Activated CD8-positive, alpha-beta memory T cell treated with anti-CD3 and anti-CD28 coated beads, Interleukin-2, amount 10 ng/mL, durations not matched to agents 7 days and 5 days (primary cell): ENCODE measurements at places on chromosomes 11 and 22. TPM values are rescaled to one million over a fixed set of nuclear protein-coding genes. Genes with fewer than 3 reads are reported as not detected.

GRCh38 chr11:15558513-15559181 lies 443.9 kb downstream of the INSC start:
- no peak for DNase-seq

DNA sequence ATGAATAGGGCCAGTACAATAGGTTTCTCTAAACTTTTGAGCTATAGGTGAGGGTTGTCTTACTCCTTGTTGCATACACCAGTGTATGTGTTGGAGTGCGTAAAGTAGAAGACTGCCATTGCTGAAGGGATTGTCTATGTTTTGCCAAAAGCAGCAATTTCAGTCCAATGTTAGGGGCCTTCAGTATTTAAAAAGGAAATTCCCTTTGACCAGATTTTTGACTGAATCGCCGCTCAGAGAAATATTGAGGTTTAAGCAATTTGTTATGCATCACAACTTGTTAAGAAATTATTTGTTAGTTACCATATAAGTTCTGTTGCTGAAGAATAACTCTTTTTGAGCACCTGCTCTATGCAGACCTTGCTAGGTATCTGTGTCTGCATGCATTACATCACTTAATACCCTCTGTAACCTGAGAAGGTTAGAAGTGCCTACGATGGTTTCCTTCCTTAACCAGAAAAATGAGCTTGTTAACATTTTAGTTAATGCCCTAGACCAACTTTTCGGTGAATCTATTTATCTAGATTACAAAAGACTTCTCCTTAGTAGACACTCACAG lies 33.9 kb downstream of the MMP20 start:
- DNase-seq = no peak

PLAAT2 gene
- 1.3 TPM for total RNA-seq

NRXN2 gene
- 0.23 TPM for total RNA-seq

DNA sequence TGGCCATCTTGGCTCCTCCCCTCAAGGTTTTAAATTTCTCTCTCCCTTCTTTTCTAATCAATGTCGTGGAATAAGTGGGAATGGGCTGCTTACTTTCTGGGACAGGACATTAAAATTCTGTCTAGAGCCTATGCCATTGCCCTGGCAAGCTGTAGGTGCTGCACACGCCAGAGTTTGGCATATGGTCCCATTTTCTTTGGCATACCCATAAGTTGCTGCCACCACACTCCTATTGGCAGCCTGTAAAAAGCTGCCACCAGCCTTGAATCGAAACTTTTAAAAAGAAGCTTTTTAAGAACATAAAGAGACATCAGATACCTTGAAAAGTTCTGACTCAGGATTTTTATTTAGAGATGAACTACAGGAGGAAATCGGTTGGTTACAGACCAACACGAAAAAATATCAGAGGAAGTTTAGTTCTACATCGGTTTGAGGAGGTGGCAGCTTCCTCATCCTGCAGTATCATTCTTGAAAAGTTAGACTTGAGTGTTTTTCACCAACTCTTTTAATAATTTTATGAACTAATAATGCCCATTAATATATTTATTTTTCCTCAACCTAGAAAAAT lies 517.8 kb upstream of the ANO5 start:
- DNase-seq = no peak

GRCh38 chr11:4065601-4066377 lies 28.8 kb upstream of the RRM1 start:
- no peak for DNase-seq
